ENCODE measurements at places on chromosomes 6 and 20. TPM values are rescaled to one million over a fixed set of nuclear protein-coding genes. Genes with fewer than 3 reads are reported as not detected.

DNA sequence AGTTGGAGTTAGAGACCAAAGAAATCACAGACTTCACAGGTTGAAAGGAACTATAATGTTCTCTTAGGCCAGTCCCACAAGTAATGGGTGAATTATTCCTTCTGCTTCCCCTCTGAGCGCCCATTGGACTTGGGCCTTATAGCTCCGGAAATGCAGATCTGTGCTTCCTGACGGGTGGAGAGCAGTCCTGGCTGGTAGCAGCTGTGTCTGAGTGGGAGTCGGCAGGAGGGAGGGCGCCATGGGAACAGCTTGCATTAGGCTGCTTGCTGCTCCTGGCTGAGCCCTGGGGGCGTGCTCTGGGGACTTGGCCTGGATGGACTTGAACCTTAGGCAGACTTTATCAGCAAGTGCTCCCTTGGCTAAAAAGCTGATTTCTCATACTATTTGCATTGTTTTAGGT is 18.4 kb upstream of the NUP153 start:
- DNase-seq: no peak

Gene ENPP4
- polyA plus RNA-seq: 13.8 TPM

DNA sequence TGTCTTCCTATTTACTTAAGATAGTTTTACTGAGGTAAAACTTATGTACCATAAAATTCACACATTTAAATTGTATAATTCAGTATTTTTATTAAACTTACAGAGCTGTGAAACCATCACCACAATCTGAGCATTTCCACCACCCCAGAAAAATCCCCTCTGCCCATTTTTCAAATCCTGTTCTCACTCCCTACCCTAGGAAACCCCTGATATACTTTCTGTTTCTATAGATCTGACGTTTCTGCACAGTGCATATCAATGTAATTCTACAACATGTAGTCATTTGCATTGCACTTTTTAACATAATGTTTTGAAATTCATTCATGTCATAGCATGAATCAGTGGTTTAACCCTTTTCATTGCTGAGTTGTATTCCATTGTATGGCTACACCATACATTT is 96.7 kb upstream of the OPRM1 start:
- DNase-seq: no peak

- no peak for DNase-seq
Measured at GRCh38 chr6:26016963-26017631, 54.5 kb downstream of the TRIM38 start.

Gene OR2H1
- not detected for polyA plus RNA-seq

- no peak for DNase-seq
Measured at GRCh38 chr6:146593986-146594385, 4.8 kb upstream of the ADGB start.
